ENCODE measurements at places on chromosomes 1 and 21. TPM values are rescaled to one million over a fixed set of nuclear protein-coding genes. Genes with fewer than 3 reads are reported as not detected.

NTMT2 gene
- not detected for total RNA-seq

PINK1 gene
- total RNA-seq = 50.2 TPM

TRIM17 gene
- total RNA-seq = 5.3 TPM

IVL gene
- 18.8 TPM for total RNA-seq

CHIT1 gene
- total RNA-seq = under 0.01 TPM

TIE1 gene
- 0.14 TPM for total RNA-seq

FCRL4 gene
- not detected for total RNA-seq

All from nasal cavity respiratory epithelium epithelial cell of viscerocranial mucosa (primary cell).